ENCODE measurements at places on chromosomes 11 and 22.

DNA sequence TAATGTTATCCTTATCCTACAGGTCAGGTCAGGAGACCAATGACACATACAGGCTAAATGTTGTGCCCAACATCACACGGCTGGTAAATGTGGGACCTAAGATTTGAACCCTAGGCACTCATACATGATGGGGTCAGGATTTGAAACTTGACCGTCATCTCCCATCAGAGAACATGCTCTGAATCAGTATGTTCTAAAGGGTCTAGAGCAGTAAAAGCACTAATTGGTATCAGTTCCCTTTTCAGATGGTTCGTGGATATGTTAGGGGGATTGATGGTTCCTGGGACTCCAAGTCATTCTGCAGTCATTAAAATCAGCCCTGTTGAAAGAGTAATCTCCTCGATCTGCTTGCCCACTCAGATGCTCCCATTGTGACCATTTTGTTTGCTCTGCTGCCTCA lies 65.5 kb downstream of the BMAL1 start:
- no peak for DNase-seq

DNA sequence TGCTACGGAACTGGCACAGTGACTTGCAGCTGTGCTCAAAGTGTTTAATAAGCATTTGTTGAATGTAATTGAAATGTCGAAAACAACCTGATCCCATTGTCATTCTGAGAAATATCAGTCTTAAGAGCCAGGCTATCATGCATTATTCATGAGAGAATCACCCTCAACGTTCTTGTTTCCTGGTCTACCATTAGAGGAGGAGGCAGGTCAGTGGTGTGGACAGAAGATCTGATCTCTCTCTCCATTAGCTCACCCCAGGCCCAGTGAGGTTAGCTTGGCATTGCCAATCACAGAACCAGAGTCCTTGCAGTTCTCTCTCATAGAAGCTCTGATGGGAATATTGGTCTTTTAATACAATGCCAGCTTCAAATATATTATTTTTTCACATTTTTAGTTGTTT lies 121.1 kb upstream of the SPON1 start:
- peak; percentile 26 for DNase-seq

DNA sequence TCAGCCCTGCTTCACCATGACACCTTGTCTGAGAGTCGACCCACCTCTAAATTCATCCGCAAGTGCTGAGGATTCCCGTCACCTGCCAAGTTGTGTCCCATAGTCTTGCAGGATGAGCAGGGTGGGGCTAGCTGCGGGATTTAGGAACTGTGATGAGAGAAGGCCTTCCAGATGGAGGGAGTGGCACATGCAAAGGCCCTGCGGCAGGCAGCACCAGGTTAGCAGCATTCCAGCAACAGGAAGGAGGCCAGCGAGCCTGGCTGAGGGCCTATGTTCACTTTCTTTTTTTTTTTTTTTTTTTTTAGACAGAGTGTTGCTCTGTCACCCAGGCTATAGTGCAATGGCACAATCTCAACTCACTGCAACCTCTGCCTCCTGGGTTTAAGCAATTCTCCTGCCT lies 31.8 kb downstream of the ANO1 start:
- no peak for DNase-seq

DNA sequence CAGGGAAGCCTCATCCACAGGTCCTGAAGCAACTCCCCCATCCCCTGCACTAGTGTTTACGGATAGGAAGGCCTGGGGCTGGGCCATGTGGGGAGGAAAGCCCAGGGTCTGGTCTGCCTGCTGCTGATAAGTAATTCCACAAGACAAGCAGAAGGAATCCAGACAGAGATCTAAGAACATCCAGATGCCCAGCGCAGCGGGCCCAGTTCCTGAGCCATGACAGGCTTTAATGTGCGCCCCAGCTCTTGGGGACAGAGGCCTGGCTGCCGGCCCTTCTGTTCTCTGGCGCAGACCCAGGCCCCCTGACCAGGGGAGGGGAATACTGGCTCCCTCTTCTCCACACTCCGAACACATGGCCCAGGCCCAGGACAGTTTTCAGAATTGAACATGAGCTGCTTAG lies 28.8 kb upstream of the ETS1 start:
- DNase-seq, result no peak

- no peak for DNase-seq
Measured at GRCh38 chr11:35337914-35338305, 81.4 kb downstream of the SLC1A2 start.

- no peak for DNase-seq
Measured at GRCh38 chr11:128504486-128504885, 82.9 kb downstream of the ETS1 start.

GRCh38 chr11:58574881-58575280 lies 775 bp downstream of the LPXN start:
- no peak for DNase-seq

DNA sequence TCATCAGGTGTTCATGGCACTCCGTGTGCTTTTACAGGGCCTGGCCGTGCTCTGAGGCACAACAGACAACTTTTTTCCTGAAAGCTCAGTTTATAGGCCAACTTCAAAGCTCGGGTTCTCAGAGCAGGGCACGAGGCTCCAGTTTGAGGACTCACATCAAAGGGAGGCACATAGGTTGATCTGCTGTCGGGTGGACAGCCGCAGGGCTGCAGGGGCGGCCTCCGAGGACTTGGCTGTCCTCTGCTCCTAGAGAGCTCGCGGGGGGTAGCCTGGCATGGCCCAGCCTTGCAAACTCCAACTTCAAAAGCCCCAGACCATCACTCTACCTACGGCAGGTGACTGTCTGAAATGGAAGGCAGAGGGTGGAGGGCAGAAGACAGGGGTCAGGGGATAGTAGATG lies 31.6 kb downstream of the C11orf58 start:
- DNase-seq, result no peak

DNA sequence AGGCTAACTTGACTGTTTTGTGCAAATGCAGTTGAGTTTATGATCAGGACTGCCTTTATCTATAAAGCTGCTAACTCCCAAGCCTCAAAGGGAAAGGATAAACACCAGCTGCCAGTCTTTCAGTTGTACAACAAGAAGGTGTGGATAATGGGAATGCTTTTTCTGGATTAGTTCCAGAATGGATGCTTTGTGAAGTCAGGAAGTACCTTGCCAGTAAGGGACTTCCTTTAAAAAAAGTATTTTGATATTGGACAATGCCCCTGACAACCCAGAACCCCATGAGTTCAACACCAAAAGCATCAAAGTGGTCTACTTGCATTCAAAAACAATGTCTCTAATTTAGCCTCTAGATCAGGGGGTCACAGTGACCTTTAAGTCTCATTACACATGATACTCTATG lies 32.0 kb downstream of the OR5A2 start:
- DNase-seq, result no peak

GRCh38 chr22:43047605-43048004 lies 32.7 kb upstream of the PACSIN2 start:
- DNase-seq, result no peak

- no peak for DNase-seq
Measured at GRCh38 chr11:68122936-68123539, 1.9 kb upstream of the CHKA start.

- no peak for DNase-seq
Measured at GRCh38 chr11:2413742-2414579, 13.4 kb downstream of the TSSC4 start.

- DNase-seq, result no peak
Measured at GRCh38 chr22:50676661-50677492, 4.3 kb downstream of the SHANK3 start.

DNA sequence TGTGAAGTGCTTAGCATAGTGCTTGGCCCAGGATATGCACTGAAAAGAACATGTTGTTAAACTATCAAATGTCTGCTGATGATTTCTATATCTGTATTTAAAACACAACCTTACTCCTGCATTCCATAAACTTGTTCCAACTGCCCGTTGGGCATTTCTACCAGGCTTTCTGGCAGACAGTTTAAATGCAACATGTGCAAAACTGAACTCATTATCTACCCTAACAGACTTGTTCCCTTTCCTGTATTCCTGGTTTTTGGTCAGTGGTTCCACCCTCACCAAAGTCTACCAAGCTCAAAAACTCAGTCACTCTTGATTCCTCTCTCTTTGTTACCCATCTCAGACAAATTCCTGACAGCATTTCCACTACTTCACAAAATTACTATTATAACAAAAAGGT lies 6.5 kb upstream of the RAB38 start:
- DNase-seq, result no peak

DNA sequence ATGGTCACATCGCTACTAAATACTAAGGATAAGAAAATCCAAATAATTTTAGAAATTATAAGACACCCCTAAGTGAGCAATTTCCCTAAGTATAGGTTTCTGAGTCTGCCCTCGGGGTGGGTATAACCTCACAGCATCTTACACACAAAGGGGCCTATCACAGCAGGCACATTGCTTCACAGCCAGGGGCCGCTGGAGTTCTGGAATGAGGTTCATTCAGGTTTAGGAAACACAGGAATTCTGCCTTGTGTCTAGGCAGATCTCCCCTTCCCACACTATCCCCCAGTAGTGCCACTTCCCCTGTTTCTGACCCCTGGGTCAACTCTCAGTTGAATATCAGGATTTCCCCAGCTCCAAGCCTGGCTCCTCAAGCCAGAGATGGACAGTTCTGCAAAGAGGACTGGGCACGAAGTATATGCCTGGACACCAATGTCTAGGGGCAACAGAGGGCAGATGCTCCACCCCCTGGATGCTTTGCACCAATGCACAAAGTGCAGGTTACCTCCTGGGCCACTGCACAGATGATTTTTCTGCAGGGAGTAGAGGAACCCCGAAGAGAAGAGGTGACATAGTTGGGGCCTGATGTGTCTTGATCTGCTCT lies 11.4 kb downstream of the TUBA8 start:
- no peak for DNase-seq

GRCh38 chr22:44160421-44160820 lies 20.3 kb upstream of the PARVG start:
- DNase-seq, result no peak

GRCh38 chr11:35918716-35919115 lies 25.1 kb upstream of the LDLRAD3 start:
- no peak for DNase-seq

Measured in NCI-H187 treated with DMSO at 0.1 percent for 48 hours (cell line).